HTR-8/SVneo (cell line): ENCODE measurements at places on chromosomes 5 and 9.

- DNase-seq = no peak
Measured at GRCh38 chr5:149356391-149356790, 1.5 kb upstream of the PCYOX1L start.

GRCh38 chr9:134698587-134699342 lies 57.2 kb downstream of the COL5A1 start:
- peak; percentile 69 for DNase-seq

- no peak for DNase-seq
Measured at GRCh38 chr9:111193095-111193494, 136.9 kb downstream of the OR2K2 start.

DNA sequence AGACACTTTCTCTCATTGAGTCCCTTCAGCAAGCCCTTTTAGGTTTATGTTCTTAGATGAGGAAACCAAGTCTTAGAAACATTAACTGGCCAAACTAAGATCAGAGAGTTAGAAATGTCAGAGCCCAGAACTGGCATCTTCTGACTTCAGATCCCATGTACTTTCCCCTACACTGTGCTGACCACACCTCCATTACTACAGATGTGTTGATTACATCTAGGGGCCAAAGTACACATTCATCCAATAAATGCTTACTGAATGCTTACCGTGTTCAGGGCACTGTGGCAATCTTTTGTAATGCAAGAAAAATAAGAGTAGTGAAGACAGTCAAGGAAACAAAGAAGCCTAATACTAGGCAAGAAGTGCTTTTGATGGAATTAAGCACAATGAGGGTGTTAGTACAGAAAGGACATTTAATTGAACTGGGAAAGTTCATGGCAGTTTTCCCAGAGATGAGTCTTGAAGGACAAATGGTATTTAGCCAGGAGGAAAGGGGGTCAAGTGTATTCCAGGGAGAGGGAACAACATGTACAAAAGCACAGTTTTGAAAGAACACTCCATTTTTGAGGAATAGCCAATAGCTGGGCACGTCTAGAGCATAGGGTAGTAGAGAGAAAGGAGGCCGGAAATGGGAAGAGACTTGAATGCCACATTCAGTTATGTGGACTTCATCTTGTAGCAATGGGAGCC lies 89.7 kb upstream of the CDKN2B start:
- DNase-seq = no peak

- peak; percentile 61 for DNase-seq
Measured at GRCh38 chr5:19928562-19929421, 59.2 kb downstream of the CDH18 start.

DNA sequence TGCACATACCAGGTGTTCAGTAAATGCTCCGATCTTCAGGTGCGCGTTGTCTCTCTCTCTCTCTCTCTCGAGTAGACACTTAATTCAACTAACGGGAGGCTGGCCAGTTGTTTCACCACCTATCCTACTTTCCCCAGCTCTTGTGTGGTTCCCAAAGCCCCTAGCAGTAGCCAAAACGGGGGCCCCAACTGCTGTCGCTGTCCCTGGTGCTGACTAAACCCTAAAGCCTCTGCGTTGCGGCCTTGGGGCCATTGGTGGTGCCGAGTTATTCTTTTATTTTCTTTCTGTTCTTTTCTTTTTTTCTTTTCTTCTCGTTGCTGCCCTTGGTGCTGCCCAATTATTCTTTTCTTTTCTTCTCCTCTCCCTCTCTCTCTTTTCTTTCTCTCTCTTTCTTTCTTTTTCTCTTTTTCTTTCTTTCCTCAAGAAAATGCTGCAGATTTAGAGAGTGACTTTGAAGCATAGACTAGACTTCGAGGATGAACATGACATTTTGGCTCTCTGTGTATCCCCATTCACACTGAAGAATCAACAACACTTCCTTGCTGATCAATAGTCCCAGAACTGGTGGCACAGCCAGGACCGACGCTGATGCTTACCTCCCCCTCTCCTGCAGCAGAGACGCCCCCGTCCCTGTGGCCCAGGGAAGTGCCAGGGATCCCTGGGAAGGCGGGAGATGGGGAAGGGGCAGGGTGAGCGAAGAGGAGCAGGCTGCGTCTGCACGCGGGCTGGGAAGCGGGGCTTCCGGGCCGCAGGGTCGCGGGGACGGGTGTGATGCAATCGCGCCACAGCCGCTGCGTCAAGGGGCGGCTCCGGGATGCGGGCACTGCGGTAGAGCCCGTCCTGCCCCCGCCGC lies at the start of gene FBLL1:
Gene FBLL1, plus strand, starts transcription at position 785 of the 853 bp plus-strand sequence. CDS start 200 bp downstream, outside the sequence.
- no peak for DNase-seq

DNA sequence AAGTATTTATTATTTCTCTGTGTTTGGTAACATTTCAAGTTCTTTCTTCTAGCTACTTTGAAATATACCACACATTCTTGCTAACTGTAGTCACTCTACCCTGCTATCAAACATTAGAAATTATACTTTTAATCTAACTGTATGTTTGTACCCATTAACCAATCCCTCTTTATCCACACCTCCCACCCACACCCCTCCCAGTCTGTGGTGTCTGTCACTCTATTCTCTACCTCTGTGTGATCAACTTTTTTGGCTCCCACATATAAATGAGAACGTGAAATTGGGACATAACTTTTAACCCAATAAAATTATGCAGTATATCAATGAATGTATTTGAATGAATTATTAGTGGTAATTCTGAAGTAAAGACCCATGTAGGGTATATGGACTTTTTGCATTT lies 79.7 kb downstream of the PBX3 start:
- no peak for DNase-seq

GRCh38 chr5:123783421-123783820 lies 271.4 kb downstream of the CSNK1G3 start:
- DNase-seq = no peak

DNA sequence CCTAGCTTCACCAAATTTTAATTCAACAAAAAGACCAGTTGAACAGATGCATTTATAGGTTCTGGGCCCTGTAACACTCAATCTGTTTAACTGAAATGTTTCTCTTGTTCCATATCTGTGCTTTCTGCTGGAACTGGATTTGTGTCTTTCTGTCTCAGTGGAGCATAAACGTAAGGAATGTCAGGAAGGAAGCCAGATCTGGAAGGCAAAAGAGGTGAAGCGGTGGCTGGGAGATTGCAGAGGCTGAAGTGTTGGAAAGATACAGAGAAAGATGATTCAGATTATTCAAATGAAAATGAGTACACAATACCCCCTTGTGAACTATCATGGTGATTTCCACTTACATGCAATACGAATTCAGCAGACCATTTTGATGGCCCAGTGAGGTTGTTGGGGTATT lies 406.8 kb downstream of the BRINP1 start:
- DNase-seq = no peak

DNA sequence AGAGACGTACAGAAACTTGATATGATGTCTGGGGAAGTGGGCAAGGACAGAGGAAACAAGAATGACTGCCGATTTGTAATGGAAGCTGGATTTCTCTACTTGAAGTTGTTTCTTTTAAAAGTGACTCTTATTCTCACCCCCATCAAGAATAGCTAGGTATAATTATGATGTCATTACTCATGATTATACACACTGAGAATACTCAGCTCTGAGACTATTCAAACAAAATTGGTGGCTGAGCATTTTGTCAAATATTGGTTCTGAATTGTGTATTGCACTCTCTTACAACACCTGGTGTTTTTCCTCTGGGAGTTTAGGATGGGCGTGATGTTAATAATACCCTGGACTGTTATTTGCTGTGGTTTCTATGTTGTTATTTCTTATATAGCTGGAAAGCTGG lies 46.3 kb downstream of the MAST4 start:
- DNase-seq = no peak

- DNase-seq = no peak
Measured at GRCh38 chr5:93603793-93604643, 21.0 kb downstream of the NR2F1 start.

DNA sequence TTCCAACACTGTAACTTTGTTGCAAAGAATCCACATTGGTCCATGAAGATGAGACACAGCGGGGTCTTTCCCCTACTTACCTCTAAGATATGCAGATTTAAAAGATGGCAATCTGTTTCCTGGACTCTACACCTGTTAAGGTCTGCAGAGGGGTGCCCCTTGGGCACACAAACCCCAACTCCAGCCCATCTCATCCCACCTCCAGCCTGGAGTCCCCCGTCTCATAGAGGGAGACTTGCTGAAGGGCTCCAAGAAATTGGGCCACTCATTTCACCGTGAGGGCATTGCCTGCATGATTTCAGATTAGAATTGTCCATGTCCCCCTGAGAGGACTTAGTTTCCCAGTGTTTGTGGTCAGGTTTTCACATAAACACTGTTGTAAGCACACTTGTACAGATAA lies 365.7 kb downstream of the IRX2 start:
- DNase-seq = no peak

DNA sequence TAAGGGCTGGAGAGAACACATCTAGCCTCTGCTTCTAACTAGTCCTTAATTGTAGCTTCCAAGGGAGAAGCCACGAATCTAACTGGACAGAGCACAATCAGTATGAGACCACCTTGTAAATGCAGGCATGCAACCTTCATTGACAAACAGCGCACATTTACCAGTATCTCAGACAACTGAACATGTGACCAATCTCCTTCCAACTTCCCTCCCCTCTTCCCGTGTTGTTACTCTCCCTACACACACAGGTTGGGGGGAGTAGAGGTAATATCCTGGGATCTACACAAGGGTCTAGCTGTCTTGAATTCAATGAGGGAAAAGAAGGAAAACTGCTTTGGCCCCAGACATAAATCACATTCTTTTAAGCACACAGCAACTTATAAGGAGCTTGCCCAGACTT lies 77.6 kb downstream of the LIFR start:
- no peak for DNase-seq

DNA sequence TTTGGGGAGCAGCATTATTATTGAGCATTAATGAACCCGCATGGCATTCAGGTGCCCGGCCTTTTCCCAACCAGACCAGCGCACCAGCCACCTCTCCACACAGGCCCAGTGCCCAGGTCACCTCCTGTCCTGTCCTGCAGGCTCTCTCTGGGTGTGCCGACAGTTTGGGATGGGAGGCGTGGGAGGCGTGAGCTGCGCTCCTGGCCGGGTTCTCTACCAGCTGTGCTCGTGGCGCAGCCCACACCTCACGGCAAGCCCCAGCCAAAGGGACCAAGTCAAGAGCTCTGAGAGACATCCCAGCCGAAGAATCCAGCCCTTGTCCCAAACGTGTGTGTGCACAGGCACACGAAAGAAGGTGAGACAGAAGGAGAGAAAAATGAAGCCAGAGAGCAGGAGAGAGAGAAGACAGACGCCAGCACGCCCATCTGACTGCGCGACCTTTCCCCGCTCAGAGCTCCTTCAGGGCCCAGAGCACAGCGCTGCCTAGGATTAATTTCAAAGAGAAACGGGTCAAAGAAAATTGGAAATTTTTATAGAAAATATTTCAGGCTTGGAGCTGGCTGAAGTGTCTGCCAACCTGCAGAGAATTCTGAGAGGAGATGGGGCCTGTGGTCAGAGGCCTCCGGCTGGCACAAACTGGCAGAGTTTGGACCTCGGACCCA lies 81.7 kb downstream of the ADAMTS2 start:
- DNase-seq = no peak

DNA sequence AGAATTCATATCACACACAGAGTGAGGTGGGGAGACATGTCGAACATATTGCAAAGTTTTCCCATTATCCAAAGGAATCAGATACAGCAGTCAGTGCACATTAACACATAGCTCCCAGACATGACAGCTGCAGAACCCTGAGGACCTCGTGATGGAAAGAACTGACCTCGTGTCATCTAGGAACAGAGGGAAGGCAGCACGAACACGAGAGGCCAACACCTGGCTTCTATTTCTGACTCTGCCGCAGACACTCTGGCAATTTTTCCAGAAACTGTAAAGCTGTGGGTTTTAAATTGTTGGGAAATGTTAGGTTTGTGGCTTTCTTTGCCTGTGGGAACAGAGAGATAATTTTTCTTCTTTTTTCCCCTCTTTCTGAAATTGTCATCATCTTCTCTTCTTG lies 315.0 kb upstream of the PIK3R1 start:
- DNase-seq = no peak

GRCh38 chr5:136066661-136067271 lies 38.0 kb downstream of the TGFBI start:
- DNase-seq = no peak
